C1 segment of cervical spinal cord (tissue), 14 donors: ENCODE measurements at places on chromosomes 11 and 22.

- DNase-seq: no peak
Measured at GRCh38 chr11:129307162-129307561, 68.5 kb upstream of the BARX2 start.

DNA sequence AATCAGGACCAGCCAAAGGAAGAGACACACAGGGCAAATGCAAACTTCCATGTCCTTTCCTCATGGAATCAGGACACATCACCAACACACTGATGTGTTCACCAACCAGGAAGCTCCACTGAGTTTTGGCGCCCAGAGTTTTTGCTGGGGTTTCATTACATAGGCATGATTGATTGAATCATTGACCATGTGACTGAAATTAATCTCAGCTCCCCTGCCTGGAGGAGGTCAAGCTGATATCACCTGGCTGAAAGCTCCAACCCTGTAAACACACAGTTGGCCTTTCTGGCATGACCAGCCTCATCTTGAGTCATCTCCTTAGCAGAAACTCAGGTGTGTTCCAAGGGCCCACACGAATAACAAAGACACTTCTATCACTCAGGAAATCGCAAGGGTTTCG is 133.2 kb downstream of the TRIM29 start:
- DNase-seq: no peak

DNA sequence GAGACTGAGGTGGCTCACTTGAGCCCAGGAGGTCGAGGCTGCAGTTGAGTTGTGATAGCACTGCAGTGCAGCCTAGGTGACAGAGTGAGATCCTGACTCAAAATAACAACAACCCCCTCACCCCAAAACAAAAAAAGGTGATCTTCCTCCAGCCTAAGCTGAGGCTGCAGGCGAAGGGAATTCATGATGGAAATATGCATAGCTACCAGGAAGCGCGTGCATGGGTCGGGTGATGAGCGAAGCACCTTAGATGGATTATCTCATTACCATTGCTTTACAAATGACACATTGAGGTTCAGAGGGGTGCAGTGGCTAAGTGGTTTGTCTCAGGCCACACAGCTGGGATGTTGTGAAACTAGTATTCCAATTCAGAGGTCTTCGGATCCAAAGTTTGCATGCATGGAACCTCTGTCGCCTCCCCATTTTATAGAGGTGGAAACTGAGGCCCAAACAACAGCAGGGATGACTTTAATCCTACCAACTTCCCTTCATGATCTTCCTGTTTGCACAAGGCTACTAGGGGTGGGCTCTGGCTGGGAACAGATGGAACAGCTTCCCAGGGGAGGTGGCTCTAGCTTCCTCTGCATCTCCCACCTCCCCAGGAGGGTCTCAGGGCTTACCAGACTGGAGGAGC is 4.6 kb downstream of the SLC29A2 start:
- no peak for DNase-seq

DNA sequence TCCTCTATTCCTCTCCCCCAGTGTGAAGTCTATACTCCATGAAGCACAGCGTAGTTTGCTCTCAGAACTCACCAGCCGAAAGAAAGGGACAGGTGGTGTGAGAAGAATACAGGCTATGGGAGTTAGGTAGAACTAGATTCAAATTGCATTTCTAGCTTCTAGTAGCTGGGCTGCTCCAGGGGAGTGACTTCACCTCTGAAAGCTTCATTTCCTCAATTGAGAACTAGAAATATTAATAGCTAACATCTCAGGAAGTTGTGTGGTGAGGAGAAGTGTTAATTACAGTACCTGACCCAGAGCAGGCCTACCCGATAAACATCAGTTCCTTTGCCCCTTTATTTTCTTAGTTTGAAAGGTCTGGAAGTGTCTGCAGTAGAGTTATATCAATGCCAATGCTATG is 484.7 kb upstream of the TENM4 start:
- no peak for DNase-seq

DNA sequence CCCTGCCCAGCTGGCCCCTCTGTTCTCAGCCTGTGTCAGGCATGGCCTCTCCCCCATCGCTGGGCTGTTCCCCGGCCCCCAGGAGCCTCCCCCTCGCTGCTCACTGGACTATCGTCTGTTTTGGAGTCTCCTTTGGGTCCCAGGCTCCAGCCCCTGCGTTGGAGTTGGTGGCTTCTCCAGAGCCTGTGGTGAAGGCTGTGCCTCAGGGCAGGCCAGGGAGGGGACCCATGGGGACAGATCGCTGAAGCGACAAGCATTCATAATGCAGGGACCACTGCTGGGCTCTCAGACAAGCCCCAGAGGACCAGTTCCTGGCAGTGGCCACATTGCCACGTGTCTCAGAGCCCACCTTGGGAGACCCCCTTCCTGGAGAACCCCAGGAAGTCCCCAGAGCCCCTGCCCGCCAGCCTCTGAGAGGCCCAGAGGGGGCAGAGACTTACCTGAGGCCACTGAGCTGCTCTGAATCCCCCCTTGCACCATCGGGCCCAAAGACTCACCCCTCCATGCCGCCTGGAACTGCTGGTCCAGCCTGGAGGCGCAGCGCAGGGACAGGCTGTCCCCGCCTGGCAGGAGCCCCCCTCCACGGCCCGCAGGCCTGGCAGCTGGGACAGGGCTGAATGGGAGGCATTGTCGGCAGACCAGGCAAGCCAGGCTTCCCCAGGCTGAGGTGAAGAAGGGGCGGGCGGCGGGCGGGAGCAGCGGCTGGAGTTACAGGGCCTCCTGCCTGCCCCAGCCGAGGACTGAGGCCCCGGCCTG is at the start of gene CHADL:
Gene CHADL, minus strand, starts transcription at position 555 of the 756 bp plus-strand sequence. Its CDS starts 50 bp downstream, at position 505.
- DNase-seq: peak; percentile 97
